Activated CD4-positive, alpha-beta T cell treated with anti-CD3 and anti-CD28 coated beads, Interleukin-2, amount 50 U/mL, for 16 hours (primary cell): ENCODE measurements at places on chromosomes 6 and 20.

DNA sequence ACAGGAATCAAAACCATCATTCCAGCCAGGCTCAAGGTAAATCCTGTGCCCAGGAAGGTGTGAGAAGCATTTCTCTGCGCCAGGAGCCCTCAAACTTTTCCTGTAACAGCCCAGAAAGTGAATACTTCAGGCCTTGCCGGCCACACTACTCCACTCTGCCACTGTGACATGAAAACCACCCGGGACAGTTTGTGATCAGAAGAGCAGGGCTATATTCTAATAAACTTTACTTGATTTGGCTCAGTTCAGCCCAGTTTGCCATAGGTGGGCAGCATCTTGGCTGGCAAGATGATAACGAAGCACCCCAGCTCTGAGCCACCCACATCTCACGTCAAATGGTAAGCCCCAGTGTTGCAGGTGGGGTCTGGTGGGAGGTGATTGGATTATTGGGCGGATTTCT lies 249.4 kb downstream of the DLL1 start:
- no peak for DNase-seq

- DNase-seq: no peak
These were observed 29.0 kb upstream of the PTCHD4 start for GRCh38 chr6:48139818-48140614.

GRCh38 chr20:13355941-13356486 lies 134.9 kb downstream of the ISM1 start:
- no peak for DNase-seq

GRCh38 chr6:122114717-122115116 lies 284.7 kb upstream of the HSF2 start:
- DNase-seq: no peak

DNA sequence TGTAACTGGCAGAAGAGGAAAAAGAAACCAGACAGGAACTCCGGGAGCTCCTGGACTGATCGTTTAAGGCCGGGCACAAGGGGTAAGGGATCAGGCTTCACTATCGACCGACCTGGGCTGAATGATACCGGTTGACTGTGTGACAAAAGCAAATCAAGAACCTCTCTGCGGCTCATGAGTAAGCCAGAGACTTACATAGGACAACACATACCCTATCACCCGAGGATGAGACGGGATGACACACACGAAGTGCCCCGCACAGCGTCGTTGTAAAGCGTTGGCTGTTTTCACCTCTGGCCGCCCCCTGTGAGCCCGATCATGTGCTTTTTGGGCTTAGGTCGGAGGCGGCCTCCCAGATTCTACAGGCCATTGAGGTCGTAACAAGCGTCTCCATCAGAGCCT lies 695 bp upstream of the TGIF2 start:
- DNase-seq: peak; percentile 56

DNA sequence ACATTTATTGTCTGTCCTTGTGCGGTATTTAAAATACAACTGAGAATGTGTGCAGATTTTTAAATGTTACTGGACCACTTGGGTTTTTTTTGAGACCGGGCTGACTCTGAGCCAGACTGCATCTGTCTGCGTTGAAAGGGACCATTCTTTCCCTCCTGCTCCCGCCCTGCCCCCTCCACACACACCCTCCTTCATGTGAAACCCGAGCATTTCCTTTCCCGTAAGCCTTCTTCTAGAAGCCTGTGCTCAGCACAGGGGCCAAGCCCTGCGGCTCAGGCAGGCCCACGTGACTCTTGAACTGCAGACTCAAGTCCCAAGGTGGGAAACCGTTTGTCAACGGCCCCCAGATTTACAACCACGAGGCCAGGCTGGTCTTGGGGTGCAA lies 82.7 kb upstream of the FOXC1 start:
- DNase-seq: peak; percentile 49

GRCh38 chr20:40181676-40182075 lies 507.4 kb downstream of the MAFB start:
- no peak for DNase-seq

DNA sequence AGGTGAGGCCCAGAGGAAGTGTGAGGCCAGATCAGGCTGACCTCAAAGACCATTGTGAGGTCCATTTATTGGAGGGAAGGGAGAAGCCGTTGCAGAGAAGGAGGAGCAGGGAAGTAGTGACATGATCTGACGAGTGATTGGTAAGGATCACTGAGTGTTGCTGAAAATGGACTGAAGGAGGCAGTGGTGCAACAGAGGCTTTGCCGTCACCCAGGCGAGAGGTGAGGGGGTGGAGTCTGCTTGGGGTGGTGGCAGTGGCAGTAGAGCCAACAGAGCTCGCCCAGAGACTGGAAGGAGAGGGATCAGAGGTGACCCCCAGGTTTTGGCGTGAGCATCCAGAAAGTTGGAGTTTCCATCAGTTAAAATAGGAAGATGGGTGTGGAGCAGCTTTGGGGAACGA lies 67.9 kb upstream of the CLDN20 start:
- no peak for DNase-seq

GRCh38 chr6:107862383-107862782 lies 38.3 kb upstream of the SCML4 start:
- no peak for DNase-seq
